ENCODE measurements at places on chromosomes 2 and 18. TPM values are rescaled to one million over a fixed set of nuclear protein-coding genes. Genes with fewer than 3 reads are reported as not detected.

SGPP2 gene
- 1.0 TPM for total RNA-seq

ASTL gene
- not detected for total RNA-seq

TUBB8B gene
- total RNA-seq = not detected

SLC4A5 gene
- 3.6 TPM for total RNA-seq

LBX2 gene
- total RNA-seq = 0.51 TPM

IMPACT gene
- 24.5 TPM for total RNA-seq

DNA sequence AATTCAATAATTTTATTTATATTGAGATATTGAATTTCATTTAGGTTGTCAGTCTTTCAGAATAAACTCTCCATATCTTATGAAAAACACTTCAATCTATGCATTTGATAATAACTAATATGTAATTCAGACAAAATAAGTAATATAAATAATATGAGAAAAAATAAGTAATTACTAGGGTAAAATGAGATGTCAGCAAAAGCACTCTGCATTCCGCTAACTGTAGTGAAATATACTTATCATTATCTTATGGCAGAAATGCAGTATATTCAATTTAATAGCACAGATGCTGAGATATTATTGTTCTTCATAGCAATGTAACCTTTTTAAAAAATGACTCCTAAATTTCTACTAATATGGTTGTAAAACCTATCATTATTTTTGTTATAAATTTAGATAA lies 606.2 kb upstream of the VRK2 start:
- no peak for DNase-seq

GRCh38 chr2:99863903-99864270 lies 278.5 kb downstream of the AFF3 start:
- DNase-seq = no peak

GRCh38 chr2:23993736-23994269 lies 16.1 kb upstream of the MFSD2B start:
- no peak for DNase-seq

DNA sequence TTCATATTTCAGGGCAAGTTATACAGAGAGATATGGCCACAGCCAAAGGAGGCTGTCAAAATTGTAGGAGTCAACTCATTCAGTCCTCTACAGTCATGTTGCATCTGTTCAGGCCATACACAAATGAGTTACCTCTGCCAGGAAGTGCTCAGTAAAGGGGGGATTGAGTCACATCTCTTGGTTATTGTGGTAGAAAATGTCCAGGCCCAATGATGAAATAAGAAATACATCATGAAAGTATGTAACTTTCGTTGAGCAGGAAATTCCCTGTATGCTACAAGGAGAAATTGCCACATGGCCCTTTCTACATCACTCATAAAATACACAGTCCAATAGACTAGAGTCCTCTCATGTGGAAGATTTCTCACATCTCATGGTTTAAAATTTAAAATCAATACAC lies 103.9 kb upstream of the COL3A1 start:
- no peak for DNase-seq

DNA sequence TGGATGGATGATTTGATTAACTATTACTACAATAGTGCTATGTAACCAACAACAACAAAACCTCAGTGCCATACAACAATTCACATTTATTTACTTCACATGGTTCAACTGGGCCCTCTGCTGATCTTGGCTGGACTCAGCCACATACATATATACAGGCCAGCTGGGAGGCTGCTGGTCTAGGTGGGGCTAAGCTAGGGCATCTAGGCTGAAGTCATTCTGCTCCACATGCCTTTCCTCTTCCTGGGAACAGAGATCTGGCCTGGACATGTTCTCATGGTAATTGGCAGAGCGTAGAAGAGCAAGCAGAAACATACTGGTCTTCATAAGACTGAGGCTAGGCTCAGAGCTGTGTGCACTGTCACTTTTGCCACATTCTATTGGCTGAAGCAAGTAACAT lies 102.8 kb upstream of the RNF152 start:
- DNase-seq = no peak

DNA sequence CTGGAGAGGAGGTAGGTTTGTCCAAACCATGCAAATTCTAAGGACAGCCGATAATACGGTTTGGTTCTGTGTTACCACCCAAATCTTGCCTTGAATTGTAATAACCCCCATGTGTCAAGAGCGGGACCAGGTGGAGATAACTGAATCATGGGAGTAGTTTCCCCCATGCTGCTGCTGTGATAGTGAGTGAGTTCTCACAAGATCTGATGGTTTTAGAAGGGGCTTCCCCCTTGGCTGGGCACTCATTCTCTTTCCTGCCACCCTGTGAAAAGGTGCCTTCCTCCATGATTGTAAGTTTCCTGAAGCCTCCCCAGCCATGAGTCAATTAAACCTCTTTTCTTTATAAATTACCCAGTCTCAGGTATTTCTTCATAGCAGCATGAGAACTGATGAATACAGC lies 295.2 kb downstream of the NBAS start:
- DNase-seq = no peak

GRCh38 chr2:25899404-25899970 lies 21.2 kb upstream of the ASXL2 start:
- DNase-seq = no peak

GRCh38 chr18:805755-806110 lies 6.3 kb downstream of the YES1 start:
- DNase-seq = no peak

DNA sequence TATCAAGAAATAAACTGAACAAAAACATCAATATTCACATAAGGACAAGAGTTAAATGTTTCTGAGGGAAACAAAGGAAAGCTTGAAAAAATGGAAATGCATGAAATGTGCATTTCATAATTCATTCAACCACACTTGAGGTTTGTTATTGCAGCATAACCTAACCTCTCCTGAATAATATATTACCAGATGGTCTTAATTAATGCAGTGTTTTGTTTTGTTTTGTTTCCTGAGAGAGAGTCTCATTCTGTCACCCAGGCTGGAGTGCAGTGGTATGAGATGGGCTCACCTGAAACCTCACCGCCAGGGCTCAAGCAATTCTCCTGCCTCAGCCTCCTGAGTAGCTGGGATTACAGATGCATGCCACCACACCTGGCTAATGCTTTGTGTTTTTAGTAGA lies 139.9 kb upstream of the PIEZO2 start:
- no peak for DNase-seq

GRCh38 chr2:172056293-172056692 lies 29.0 kb upstream of the DLX1 start:
- DNase-seq = no peak

DNA sequence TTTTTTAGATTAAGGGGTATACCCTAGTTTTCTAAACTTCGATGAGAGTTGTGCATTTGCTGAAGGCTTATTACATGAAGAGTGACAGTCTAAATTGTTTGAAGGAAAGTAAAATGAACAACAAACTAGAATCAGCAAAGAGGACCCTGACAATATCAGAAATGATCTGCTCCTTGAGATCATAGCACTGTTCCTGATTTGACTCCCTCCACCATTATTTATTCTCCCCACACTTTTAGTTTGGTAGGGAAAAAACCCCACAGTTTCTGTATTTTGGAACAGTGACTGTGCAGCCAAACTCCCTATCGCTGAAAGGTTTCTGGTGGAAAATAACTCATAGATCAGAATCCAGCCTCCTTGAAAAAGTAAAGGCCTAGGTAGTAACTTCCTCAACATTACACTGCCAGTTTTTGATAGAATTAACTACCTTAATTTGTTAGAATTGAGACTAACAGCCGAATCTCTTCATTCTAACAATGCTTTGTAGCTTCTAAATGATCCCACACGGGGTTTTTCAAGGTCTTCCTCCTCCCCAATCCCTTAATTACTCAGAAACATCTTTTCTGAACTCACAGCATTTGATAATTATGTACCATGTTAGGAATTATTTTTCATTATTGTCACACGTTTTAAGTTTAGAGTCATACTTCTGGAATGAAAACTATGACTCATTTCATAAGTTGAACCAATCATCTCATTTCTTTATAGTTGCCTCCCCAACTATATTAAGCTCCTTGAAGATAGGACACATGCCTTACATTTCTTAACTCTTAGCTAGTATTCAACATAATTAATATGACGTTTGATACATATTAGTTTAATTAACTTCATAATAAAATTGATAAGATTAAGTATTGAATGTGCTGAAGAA lies 2.9 kb downstream of the MYL12A start:
- DNase-seq = no peak

DNA sequence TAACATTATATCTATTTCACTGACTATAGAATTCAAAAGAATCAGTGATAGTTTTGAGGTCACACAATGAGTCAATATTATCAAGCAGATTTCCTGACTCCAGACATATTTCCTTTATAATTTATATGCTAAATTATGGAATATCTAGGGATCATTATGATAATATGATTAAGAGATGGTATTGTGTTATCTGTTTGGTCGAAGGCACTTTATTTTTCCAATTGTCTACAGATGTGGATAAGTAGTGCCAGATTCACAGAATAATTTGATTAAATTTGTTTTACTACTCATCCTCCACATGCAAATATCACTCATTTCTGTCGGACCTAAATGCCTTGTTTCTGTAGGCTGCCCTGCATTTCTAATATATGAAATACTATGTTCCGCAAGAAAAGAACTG lies 4.4 kb downstream of the ZNF804A start:
- no peak for DNase-seq

DNA sequence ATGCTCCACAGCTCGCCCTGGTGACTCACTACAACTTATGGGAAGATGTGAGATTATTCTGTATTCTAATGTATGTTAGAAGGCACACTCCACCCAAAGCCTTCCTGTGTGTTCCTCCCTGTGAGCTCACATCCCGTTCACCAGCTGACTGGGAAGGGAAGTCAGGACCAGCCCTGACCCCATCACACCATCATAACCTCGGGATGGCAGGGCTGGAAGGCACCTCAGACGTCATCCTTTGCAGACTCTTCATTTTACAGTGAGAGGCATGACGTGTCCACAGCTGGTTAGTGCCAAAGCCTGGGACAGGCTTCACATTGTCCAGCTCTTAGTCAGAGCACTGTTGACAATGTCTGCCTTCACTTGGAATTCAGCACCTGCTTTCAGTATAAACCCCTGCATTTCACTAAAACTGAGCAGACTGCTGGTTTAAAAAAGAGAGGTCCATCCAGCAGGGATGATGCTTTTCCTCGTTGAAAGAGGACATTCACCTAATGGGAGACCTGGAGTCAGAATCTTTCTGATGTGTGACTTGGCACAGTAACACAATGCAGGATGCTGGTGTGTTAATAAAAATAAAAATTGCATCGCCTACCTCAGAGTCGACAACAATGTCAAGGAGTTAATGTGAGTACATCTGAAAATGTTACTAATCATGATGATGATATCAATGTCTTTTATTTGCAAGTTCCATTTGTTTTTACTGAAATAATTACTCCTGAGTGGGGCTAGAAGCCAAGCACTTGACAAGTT lies 418.0 kb upstream of the TNP1 start:
- DNase-seq = no peak

DNA sequence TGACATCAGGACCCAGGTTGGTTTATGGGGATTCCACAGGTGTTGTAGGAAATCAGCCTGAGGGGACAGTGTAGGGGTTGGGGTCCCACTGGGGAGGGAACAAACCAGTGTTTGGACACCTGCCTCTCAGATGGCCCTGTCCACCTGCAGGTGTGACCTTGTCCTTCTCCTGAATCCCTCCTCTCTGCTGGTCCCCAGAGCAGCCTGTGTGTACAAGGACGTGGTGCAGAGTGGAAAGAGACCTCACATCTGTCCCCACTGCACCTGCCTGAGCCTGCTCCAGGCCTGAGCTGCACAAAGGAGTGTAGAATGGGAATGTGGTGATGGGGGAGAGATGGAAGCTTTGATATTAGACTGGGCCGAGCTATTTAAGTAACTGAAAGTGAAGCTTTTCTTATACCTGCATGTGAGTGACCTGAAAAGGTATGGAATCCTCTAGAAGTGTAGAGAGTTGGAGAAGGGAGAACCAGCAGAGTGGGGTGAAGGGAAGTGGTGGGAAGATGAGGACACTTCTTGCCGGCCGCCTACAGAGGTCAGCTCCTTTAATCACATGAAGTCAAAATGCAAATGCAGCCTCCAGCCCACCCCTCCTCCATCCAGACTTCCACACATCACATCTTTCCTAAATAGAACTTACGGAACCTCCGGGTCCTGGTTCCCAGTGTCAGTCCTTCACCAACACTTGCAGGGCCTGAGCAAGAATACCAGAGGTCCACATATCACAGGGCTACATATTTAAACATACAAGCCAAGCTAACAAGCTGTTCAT lies 89.3 kb upstream of the SMAD2 start:
- no peak for DNase-seq

- peak; percentile 69 for DNase-seq
Observed at GRCh38 chr2:47269316-47270232, 114.5 kb upstream of the STPG4 start.
